ENCODE measurements at places on chromosomes 3 and 15.

GRCh38 chr15:31297575-31298456, 28.8 kb upstream of the KLF13 start:
- no peak for DNase-seq

DNA sequence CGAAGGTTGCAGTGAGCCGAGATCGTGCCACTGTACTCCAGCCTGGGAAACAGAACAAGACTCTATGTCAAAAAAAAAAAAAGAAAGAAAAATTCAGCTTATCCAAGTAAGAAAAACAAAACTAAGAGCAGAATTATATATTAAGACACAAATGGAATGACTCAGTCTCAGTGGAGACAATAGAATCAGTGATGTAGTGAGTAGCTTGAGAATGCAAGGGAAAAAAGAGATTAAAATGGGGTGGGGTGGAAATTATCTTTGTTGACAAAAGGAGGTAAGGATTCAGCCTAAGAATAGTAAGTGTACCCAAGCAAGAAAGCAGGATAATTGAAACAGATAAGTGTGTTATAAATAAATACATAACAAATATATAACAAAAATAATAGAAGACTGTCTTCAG, 70.7 kb downstream of the BLM start:
- DNase-seq, result no peak

DNA sequence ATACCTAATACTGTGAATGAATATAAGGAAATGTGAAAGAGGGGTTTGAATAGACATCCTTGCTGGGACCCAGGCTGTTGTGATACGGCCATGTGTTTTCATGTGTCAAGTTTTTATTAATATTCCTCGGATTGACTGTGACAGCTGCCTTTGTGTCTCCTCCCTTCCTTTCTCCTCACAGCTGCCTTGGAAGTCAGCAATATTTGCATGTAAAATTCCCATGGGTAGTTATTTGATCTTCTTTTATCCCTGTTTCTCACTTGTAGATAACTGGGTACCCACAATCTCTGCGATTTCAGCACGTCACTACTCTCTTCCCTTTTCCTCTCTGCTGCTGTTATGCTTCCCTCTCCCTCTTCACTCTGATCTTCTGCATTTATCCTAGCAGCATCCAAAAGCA, 9.4 kb downstream of the GPR156 start:
- no peak for DNase-seq

DNA sequence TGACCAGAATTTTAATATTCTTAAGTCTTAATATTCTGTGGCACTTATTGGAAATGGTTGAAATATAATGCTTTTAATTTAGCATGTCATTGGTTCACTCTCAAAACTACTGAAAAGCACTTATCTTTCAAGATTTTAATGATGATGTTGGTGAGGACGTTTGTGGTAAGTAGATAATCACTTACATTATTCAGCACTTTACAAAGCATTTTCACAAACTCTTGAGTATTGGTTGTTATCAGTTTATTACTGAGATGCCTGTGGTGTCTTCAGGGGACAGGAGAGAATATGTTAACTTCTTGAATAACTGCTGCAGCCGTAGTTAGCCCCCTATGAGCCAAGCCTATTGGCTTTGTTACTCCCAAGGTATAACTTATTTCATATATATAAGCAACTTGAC, 15.2 kb downstream of the TGFBR2 start:
- DNase-seq, result no peak

DNA sequence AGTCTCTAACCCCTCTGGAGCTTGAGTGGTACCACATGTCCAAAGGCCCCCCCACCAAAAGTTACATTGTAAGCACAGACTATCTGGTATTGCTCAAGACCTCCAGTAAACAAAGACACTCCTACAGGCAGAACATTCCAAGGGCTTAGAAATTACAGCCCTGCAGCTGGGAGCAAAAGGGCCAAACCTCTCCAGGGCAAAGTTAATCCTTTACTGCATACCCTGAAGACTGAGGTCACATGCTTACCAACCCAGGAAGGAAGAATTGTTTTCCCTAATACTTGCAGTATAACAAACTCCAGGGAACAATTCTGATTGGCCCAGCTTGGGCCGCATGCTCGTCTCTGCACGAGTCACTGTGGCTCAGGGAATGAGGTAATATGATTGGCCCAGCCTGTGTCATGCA, 266.1 kb upstream of the NR2F2 start:
- DNase-seq, result no peak

DNA sequence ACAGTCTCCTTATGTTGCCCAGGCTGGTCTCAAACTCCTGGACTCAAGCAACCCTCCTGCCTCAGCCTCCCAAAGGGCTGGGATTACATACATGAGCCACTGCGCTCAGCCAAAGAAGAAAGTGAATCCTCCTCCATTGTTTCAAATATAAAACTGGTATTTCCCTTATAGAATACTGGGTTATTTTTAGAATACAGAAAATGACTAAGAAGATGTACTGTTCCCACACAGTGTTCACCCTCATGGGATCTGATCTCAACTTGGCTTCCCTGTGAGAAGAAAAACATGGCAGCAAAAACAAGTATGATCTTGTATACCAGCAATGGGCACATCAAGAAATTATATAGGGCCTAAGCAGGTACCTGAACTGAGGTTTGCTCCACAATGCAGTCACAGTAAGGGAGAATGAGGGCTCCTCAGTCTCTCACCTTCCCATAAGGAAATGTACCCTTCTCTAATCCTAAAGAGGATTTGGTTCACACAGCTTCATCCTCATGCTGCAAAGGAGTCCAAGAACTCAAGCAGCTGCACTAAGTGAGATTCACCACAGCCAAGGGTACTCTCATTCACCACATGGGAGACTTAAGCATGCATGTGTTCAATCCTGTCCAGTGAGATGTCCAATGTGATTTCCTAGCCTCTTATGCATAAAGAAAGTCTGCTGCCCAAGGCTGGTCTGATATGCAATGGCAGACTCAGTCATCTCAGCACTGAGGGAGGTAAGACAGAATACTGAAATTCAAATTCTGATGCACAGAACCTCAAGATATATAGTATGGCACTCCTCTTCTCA, 25.8 kb downstream of the USP4 start:
- no peak for DNase-seq

- DNase-seq, result no peak
Measured at GRCh38 chr3:76765511-76765910, 274.4 kb upstream of the ROBO2 start.

DNA sequence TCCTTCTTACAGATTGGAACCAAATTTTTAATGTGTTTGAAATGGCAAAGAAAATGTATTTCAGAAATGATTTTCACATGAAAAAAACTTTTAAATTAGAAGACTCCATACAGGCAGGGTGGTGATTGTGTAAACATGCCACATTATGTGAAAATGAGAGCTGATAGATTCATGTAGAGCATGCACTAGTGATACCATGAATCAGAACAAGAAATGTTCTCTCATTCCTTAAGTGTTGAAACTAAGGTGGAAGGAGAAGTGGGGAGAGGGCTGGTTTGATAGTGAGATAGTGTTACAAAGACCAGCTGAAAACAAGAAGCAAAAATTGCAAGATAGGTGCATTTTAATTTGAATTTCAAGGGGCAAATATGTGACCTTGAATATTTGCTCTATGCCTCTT, 100.3 kb downstream of the CCNL1 start:
- no peak for DNase-seq

DNA sequence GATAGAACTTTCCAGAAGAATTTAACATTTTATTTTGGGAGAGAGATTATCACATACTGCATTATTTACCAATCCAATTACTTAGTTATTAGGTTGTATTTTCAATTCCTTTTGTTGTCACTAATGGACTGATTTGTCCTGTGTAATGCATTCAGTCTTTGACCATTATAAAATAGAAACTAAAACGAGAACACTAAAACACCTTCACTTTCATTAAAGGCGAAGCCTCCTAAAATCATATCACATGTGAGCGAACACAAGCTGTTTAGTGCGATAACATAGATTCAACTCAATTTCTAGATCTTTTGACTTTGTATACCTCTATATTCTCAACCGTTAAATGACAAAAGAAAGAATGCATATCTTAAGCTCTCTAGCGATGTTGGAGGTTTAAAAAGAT, 253.4 kb downstream of the VGLL3 start:
- DNase-seq, result no peak

- DNase-seq, result no peak
Measured at GRCh38 chr15:37080261-37080921, 20.0 kb downstream of the MEIS2 start.

- DNase-seq, result no peak
Measured at GRCh38 chr15:83854321-83854720, 200.4 kb downstream of the ADAMTSL3 start.

- peak; percentile 34 for DNase-seq
Measured at GRCh38 chr3:169998668-169999131, 32.1 kb downstream of the SEC62 start.

DNA sequence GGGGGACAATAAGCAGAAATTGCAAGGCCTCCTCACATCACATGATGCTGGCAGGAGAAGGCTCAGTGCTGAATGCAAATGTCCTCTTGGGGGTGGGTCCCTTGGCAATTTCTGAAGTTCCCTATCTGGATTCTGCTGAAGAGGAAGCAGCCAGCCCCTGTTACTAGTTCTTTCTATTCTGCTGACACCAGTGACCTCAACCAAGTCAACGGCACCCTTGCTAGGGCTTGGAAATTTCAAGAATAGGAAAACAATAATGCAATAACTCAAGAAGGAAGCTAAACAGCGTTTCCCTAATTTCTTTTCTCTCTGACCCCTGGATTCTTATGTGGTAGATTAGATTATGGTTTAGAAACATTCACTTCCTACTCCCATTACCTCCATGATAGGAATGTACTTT, 46.2 kb upstream of the FOXP1 start:
- DNase-seq, result no peak

GRCh38 chr3:122003606-122004005, 18.4 kb downstream of the ILDR1 start:
- DNase-seq, result no peak

GRCh38 chr15:26453914-26454313, 319.0 kb downstream of the GABRB3 start:
- DNase-seq, result no peak

GRCh38 chr3:170513642-170514041, 72.2 kb downstream of the SLC7A14 start:
- DNase-seq, result no peak

- no peak for DNase-seq
Measured at GRCh38 chr3:45508483-45509037, 86.0 kb upstream of the LIMD1 start.

DNA sequence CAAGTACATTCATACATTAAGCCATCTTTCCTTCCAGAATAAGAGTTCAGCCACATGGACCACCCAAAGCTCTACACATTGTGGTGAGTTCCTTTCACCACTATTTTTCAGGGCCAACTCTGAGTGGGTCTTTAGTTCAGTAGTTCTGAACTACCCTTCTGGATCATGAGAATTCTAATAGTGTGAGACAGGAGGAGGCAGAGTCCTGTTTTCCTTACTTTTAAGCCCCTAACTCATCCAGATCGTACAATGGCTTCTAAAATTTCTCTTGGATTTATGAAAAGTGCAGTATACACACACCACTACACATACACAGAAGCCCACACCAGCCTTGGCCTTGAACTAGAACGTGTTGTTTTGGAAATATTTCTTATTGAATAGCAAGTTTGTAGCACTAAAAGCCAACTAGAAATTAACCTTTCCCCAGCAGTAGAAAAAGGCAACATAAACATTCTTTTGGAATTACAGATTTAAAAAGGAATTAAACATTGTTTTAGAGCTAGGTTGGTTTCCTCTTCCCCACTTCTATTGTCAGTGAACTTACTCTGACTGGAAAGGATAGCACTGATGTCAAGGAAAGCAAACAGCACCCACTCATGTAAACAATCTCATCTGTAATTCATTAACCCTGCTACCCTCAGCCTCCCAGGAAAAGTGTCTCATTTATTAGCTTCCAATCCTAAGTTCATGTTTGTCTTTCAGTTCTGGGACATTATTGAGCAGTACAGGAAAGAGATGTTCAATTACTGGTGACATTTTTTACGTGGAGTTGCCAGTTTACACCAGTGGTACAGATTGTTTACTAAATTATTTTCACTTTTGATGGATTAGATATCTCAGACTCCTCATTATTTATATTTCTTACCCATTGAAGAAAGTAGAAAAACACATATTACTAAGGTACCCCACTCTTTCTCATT, 95.7 kb upstream of the AGTR1 start:
- peak; percentile 9 for DNase-seq

- peak; percentile 87 for DNase-seq
Measured at GRCh38 chr3:52670621-52671521, 14.8 kb downstream of the PBRM1 start.

- DNase-seq, result no peak
Measured at GRCh38 chr3:47713655-47714054, 68.0 kb downstream of the SMARCC1 start.

- DNase-seq, result no peak
Measured at GRCh38 chr15:42692536-42692935, 44.4 kb downstream of the CDAN1 start.

DNA sequence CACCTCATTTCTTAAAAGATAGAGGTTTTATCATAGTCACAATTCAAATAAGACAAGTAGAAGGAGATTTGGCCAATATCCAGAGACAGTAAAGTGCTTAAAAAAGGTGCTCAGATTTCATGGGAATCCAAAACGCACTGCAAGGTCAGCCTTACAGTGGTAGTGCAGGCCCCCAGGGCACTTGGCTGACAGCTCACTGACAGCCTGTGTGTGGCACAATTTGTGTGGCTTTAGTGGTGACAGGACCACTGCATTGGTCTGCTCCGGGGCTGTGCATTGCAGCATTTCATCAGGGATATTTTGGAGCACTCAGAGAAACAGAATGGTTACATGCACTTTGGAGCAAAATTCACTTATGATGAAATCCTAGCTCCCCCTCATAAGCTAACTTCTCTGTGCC, 544.3 kb downstream of the NTRK3 start:
- no peak for DNase-seq

DNA sequence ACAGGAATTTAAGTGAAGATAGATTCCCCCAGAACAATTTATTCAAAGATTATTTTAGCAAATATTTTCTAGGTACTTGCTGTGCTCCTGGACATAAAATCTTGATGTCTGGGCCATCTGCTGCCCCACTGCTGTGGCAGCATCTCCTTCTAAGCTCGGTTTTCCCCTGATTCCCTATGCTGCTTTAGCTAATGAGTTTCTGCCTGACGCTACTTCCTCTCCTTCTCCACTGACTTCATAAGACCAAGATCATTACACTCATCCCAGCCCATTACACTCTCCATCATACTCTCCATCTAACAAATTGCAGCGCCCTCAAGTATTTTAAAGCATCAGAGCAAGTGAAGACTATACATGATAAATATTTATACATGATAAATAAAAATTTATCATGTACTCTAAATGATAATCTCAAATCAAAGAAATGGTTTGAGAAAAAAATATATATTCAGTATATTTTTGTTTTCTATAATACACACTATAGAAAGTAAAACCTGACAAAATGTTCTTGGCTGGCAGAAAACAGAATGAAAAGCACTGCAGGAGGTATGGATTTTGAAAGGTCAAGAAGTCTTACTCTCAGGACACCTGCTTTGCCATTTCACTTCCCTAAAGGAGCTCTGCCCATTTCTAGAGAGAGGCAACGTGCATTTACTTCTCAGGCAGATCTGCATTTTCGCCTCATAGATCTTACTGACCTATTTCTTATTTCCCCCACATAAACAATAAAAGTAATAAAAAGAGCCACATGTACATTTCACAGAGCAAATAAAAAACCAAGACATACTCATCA, 232.0 kb downstream of the KCNMB2 start:
- no peak for DNase-seq
